Activated T-helper 2 cell treated with anti-CD3 and anti-CD28 coated beads, Interferon-gamma antibody, Interleukin-2, Interleukin-4, amounts not matched to agents 10 μg/mL and 5 μg/mL and 100 μg/mL, durations not matched to agents 14 hours and 24 hours and 36 hours (primary cell): ENCODE measurements at places on chromosomes 3 and 15. TPM values are rescaled to one million over a fixed set of nuclear protein-coding genes. Genes with fewer than 3 reads are reported as not detected.

ISLR2 gene
- total RNA-seq, result not detected in 2 replicates

ZNF860 gene
- total RNA-seq, result 1.8 and 2.0 TPM in 2 replicates

LDHAL6B gene
- not detected in 2 replicates for total RNA-seq

SIDT1 gene
- 10.2 and 11.7 TPM in 2 replicates for total RNA-seq

CASR gene
- not detected in 2 replicates for total RNA-seq

PDIA3 gene
- 370 and 384 TPM in 2 replicates for total RNA-seq

FGF7 gene
- total RNA-seq, result not detected in 2 replicates

CPN2 gene
- not detected in 2 replicates for total RNA-seq

CCDC39 gene
- total RNA-seq, result not detected in 2 replicates

DNA sequence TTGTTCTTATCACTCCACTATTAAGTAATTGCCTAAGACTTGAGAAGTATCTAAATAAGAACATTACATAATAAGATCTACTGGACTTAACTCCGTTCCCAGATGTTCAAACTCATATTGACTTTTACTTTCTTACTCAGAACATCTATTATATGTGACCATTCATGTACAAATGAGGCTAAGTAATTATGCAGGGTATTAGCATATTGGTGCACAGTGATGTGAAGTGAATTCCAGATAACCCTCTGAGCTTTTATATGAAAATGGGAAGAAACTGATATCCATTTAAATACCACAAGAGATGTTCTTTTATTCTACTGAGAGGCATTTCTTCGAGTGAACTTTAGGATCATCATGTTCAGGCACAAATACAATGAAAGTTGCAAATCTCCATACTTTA is 135.7 kb downstream of the ZPLD1 start:
- no peaks in the 10 kb centered on the region for H3K27me3 ChIP-seq
- H3K27ac ChIP-seq, result no peak overlapping the region
- no peaks in the 10 kb centered on the region for H3K4me1 ChIP-seq
- no peak for DNase-seq

- H3K27ac ChIP-seq, result peak overlapping the region; percentile 30
- H3K36me3 ChIP-seq, result peaks cover 20% of the 10 kb centered on the region
- H3K4me1 ChIP-seq, result peaks cover 23% of the 10 kb centered on the region
- DNase-seq, result no peak
Observed at GRCh38 chr15:77455696-77456321, 35.1 kb downstream of the HMG20A start.

GRCh38 chr15:36682101-36682500 is 102.7 kb downstream of the CDIN1 start:
- no peak for DNase-seq
- H3K4me3 ChIP-seq, result no peak overlapping the region
- no peak overlapping the region for H3K27ac ChIP-seq
- no peaks in the 10 kb centered on the region for H3K27me3 ChIP-seq

DNA sequence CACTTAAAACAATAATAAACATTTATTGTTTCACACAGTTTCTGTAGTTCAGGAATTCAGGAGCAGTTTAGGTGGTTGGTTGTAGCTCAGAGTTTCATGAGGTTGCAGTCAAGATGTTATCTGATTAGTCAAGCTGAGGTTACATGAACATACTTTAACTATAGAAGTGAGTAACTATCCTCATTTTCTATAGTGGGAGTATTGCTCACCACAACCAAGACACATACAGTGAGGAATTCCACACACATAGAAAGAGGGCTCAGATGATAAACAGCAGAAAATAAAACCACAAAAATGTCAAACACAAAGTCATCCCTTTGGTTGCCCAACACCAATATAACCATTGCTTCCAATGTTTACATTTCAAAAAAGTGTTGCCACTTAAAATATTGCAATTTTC is 13.6 kb downstream of the SCN11A start:
- H3K4me3 ChIP-seq, result no peak overlapping the region
- H3K27me3 ChIP-seq, result peaks cover 30% of the 10 kb centered on the region
- H3K36me3 ChIP-seq, result no peaks in the 10 kb centered on the region
- no peak for DNase-seq

DNA sequence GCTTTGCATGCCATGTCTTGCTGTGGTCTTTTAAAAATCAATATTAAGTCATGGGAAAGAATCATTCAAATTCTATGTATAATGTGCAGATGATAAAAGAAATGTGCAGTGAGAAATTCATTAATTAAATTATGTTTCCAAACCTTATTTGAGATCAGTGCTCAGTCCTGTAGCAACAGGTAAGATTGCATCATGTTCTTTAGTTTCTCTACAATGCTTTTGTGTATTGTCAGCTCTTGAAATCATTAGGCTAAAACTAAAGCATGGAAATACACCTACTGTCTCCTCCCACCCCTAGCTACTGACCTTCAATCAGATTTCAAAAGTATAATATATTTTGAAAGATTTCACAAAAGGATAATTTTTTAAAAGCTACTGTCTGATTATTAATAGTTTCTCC is 612.7 kb downstream of the ROBO2 start:
- H3K27ac ChIP-seq, result no peak overlapping the region
- no peak for DNase-seq
- no peaks in the 10 kb centered on the region for H3K27me3 ChIP-seq
- no peaks in the 10 kb centered on the region for H3K36me3 ChIP-seq

- no peaks in the 10 kb centered on the region for H3K27me3 ChIP-seq
- H3K4me1 ChIP-seq, result no peaks in the 10 kb centered on the region
- no peaks in the 10 kb centered on the region for H3K36me3 ChIP-seq
- H3K27ac ChIP-seq, result no peak overlapping the region
Observed at GRCh38 chr3:155425396-155425795, 131.9 kb upstream of the STRIT1 start.

DNA sequence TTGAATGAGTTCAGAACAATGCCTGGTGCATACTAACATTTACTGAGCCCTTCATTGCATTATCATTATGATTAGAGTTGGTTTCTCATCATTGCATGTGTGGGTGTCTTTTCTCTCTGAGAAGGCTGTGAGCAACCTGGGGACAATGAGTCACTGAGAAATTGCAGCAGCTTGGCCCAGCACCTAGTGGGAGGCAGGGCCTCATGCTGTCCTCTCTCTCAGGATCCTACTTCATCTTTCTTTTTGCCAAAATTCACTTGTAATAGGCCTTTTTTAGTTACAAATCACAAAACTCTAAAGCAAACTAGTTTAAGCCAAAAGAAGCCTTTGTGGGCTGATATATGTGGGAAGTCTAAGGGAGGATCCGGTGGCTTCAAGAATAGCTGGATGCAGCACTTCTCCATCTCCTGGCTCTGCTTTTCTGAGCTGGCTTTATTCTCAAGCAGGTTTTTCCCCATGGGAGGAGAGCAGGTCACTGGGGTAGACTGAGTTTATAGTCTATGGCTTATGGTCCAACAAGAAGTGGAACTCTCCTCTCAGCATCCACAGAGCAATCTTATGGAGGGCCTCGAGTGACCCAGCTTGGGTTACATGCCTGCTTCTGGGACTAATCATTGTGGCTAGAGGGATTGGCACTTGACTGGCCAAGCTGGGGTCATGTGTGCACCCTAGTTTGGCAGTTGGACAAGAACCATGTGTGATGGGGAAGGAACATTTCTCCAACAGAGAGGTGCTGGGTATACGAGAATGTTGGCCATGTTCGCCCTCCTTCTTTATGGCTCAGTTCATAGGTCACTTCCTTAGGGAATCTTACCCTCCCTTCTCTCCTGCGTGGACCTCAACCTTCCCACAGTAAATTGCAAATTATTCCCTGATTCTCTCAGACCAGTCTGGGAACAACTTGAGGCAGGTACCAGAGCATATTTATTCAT is 8.7 kb upstream of the CAMK1 start:
- peak overlapping the region; percentile 98 for H3K27ac ChIP-seq
- no peak for DNase-seq
- no peaks in the 10 kb centered on the region for H3K27me3 ChIP-seq
- H3K4me3 ChIP-seq, result peak overlapping the region; percentile 51
- peaks cover 58% of the 10 kb centered on the region for H3K4me1 ChIP-seq

- H3K4me1 ChIP-seq, result peaks cover 5% of the 10 kb centered on the region
- H3K36me3 ChIP-seq, result no peaks in the 10 kb centered on the region
- H3K27ac ChIP-seq, result no peak overlapping the region
- H3K27me3 ChIP-seq, result no peaks in the 10 kb centered on the region
Observed at GRCh38 chr3:13512451-13512850, 32.3 kb downstream of the HDAC11 start.

GRCh38 chr3:189941679-189942078 is 179.0 kb downstream of the P3H2 start:
- H3K4me1 ChIP-seq, result peaks cover 13% of the 10 kb centered on the region
- H3K4me3 ChIP-seq, result no peak overlapping the region
- no peak overlapping the region for H3K27ac ChIP-seq
- no peaks in the 10 kb centered on the region for H3K27me3 ChIP-seq

DNA sequence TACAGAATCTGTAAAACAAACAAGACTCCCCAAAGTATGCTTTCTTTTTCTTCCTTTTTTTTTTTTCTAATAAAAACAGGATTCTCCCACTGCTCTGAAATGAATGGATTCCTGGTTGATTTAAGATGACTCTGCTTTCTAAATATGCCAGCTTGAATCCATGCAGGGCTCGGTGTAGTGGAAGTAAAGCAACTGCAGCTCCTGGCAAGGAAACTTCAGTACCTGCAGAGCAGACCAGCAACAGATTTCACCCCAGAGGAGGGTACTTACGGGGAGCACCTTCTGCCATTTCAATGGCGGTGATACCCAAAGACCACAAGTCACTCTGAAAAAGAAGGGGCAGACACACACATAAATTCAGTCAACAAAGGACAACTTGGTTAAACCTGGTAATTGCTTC is 150.5 kb upstream of the SLC2A2 start:
- H3K4me1 ChIP-seq, result peaks cover 27% of the 10 kb centered on the region
- no peak overlapping the region for H3K4me3 ChIP-seq
- H3K27ac ChIP-seq, result no peak overlapping the region

- H3K36me3 ChIP-seq, result no peaks in the 10 kb centered on the region
- H3K27me3 ChIP-seq, result peaks cover 29% of the 10 kb centered on the region
Observed at GRCh38 chr15:70220490-70221096, 122.9 kb upstream of the TLE3 start.

GRCh38 chr3:44128057-44128775 is 113.5 kb upstream of the TOPAZ1 start:
- no peak overlapping the region for H3K4me3 ChIP-seq
- H3K27ac ChIP-seq, result no peak overlapping the region
- H3K4me1 ChIP-seq, result peaks cover 8% of the 10 kb centered on the region
- H3K36me3 ChIP-seq, result no peaks in the 10 kb centered on the region

GRCh38 chr15:81087066-81087465 is 47.0 kb upstream of the CFAP161 start:
- H3K4me3 ChIP-seq, result no peak overlapping the region
- H3K27me3 ChIP-seq, result peaks cover 27% of the 10 kb centered on the region
- H3K4me1 ChIP-seq, result peaks cover 15% of the 10 kb centered on the region
- no peaks in the 10 kb centered on the region for H3K36me3 ChIP-seq
